ENCODE measurements at places on chromosomes 7 and 10.
A peak's percentile ranks its signal among the peaks of the same experiment; 100 is the strongest.

- no peak for DNase-seq
These were observed 64.3 kb downstream of the EZH2 start for GRCh38 chr7:148819697-148820360.

GRCh38 chr10:74067373-74068352 lies 69.7 kb downstream of the VCL start:
- DNase-seq: no peak

GRCh38 chr10:101775273-101776160 lies at the start of gene FGF8:
Gene FGF8, minus strand, starts transcription at chr10:101776114. Its CDS starts 214 bp downstream, at chr10:101775900.
- DNase-seq: no peak

DNA sequence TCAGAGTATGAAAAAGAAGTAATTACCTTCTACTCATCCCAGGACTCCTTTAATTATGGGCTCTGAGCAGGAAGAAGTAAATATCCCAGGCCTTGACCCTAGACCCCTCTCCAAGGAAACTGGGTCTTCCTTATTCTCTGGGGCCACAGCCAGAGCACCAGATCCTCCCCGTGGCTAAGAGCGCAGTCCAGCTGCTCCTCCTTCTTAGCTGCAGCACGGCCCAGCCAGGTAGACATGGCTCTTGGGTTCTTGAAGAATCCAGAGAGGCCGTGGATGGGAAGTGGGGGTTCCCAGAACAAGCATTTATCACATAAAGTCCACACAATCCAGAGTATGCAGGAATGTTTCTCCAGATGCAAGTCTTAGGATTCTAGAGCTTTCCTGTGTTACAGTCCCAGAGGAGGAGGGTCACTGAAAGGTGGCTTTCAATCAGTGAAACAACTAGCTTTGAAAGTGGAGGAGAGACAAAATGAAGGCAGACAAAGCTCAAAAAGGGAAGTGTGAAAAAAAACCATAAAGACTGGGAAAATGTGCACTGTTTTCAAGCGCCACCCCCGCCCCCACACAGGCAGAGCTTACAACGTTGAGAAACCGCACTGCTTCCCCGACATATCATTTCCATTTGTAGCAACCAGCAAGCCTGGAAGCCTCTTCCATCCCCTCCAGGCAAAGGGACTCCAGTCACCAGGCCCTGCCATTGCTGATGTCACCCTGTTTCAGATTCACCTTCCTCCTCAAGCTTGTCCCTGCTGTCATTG lies 396.5 kb upstream of the MKI67 start:
- DNase-seq: no peak

DNA sequence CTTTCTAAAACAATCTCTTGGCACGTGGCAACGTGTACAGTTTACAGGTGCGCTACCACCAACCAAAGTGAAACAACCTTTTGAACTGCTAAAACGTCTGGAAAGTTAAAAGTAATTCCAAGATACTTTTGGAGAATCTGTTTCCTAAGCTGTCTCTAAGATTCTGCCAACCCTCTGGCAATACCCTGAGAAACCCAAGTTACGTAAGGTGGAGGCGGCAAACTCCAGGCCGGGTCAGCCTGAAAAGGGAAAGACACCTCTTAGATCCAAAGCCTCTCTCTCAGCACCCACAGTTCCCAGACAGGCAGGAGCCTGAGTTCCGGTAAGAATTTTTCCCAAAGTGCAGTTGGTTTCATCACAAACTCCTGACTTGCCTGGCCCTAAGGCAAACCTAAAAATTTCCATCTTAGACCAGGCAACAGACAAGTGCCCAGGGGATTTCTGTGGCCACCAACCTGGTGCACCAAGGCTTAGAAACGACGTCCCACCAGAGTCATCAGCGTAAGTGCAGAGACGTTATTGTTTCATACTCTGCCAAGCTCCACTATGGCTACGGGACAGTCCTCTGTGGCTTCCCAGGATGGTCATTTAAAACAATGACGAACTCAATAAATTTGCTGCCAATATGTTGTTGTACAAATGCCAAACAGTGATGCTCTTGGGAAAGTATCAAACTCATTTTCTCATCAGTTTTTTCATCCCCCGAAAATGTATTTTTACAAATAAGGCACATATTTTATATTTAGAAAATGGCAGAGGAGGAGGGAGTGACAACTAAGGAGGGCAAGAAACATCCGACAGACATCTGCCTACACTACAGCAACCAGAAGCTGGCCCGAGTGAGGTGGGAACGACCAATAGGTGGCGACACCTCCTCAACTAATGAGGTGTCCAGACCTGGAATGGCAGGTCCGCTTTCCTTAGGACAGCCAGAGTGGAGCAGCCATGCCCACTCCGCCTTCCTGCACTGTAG lies 205.8 kb upstream of the FRMD4A start:
- peak; percentile 59 for DNase-seq

DNA sequence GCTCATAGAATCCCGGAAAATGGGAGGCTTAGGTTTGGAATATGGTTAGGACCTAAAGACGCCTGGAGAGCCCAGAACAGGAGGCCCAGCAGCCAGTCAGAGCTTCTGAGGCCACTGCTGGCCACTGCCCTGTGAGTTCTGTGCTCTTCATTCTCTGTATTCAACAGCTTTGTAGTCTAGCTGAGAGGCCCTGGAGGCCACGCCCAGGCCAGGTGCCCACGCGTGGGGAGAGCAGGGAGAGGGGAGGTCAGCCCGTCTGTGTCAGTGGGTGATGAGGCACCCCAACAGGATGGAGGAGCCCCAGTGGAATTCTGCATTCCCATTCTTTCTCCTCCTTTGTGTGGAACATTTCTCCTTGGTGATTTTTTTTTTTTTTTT lies 29.1 kb downstream of the IL15RA start:
- no peak for DNase-seq

DNA sequence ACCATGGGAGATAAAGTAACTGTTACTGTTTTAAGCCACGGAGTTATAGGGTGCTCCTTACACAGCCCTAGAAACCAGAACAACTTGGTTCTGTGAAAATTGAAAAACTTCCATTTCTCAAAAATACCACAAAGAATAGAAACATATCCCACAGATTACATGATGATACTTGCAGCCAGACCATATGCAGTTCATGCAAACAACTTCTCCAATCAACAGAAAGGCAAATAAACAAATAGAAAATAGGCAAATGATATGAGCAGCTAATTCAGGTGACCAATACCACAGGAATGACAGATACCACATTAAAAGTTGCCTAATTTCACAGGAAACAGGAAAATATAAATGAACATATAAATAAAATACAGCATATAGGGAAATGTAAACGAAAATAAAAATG lies 297.5 kb downstream of the HTR7 start:
- DNase-seq: no peak

DNA sequence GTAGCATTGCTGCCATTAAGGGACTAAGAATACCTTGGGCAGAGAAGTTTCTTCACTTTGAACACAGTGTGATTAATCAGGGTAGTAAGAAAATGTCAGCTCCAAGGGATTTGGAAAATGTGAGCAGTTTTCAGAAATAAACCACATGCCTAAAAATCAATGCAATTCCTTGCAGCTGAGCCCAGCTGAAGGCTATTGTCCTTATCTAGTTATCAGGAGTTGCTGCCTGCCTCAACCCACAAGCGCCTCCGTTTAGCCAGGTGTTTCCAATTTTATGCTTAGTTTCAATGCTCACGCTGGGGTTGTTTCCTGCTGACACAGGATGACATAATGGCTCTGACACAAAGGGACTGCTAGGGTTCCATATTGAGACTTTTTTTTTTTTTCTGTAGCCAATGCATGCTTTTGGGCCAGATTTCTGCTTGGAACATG lies 132.3 kb upstream of the ANK3 start:
- DNase-seq: no peak

DNA sequence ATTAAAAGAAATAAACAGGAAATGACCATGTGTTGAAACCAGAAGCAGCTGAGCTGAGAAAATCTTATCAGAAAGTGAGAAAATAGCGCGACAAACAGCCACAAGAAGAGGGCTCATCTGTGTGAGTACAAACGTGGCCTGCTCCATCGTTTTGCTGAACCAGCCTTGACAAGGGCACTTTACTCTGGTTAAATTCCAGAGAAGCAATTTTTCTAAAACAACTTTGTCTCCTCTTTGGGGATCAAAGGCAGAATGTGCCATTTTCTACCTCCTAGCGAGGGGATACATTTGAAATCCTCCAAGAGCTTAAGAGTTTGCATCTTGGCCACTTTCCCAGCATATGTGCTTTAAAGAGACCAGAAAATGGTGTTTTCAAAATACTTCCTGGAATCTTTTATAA lies 51.3 kb upstream of the VIPR2 start:
- DNase-seq: peak; percentile 54

DNA sequence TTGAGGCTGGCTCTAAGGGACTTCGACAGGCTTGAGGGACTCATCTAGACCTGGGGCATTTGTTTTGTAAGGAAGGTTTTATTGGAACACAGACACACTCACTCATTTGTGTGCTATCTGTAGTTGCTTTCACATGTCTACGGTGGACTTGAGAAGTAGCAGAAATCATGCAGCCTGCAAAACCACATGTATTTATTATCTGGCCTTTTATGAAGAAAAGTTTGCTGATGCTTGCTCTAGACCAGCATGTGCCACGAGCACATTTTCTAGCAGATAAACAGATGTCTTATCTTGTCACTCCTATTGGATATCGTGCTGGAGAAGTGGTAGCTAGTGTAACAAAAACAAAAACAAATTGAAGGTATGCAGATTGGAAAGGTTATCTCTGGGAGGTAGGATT lies 9.8 kb downstream of the UPP1 start:
- DNase-seq: no peak

GRCh38 chr10:98257198-98257597 lies 10.8 kb downstream of the LOXL4 start:
- no peak for DNase-seq

DNA sequence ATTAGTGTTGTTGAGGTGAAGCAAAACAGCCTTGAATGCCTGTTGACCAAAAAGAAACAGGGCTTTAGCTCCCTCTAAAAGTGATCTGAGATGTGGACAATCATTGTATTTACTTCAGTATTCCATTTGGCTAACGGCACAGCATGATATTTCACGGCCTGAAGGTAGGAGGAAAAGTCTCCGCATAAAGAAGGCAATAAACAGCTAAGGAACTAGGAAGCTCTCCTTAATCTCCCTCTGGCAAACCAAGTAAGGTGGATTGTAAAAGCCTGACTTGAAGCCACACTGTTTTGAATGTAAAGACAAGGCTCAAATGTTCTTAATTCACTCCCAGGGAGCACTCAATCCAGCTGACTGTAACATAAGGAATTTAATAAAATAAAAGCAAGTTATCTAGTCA lies 160.0 kb upstream of the ZNF804B start:
- DNase-seq: no peak

DNA sequence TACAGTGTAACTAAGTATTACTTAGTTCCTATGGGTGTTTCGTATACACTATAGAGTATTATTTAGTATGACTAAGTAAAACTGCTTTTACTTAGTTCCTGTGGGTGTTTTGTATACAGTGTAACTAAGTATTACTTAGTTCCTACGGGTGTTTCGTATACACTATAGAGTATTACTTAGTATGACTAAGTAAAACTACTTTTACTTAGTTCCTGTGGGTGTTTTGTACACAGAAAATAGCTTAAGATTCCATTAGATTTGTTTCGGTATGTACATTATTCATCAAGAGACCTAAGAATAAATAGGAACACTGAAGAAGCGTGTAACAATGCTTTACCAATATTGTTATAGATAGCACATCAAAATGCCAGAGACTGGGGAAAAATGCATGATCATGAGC lies 25.0 kb downstream of the IGF2BP3 start:
- DNase-seq: no peak

DNA sequence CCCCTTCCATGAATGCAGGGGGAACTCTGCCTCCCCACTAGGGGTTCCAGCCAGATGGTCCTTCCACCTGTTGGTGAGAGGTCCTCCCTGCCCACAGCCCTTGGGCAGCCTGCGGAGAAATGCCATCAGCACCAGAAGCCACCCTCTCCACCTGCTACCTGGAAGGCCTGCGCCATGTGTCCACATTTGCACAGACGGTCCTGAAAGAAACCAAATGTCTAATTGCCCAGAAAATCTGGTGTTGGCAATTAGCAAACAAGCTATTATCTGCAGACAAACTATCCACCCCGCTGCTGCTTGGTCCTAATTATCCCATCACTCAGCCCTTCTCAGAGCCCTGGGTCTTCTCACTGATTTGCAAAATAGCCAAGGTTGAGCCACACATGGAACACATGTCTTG lies 32.3 kb downstream of the HSPA12A start:
- DNase-seq: no peak

DNA sequence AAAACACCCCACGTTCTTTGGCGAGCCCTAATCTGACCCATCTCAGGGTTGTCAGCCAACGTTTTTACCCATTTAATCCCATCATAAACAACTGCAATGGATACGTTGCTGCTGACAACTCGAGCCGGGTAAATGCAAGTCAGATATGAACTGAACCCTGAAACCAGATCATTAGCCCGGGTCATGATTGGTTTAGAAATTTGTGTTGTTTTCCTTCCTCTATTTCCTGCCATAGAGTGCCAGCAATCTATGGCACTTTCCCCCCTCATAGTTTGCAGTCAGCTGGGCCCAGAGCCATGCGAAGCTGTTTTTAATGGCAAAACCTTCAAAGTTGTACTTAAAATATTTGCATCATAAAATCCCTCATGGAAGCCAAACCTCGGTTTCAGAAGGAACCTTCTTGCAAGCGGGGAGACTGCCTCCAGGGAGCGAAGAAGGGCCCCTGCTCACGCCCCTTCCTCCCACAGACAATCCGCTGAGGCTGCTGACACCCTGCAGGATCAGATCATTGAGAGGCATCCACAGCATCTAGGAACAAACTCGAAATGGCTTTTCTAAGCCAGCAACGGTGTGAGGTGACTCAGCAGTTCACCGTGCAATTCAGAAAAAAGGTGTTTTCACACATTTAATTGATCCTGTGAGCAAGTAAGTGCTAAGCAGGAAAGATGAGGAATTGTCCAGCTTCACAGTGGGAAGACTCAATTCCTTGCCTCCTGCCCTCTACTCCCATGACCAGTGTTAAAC lies 710.1 kb downstream of the PARD3 start:
- no peak for DNase-seq

DNA sequence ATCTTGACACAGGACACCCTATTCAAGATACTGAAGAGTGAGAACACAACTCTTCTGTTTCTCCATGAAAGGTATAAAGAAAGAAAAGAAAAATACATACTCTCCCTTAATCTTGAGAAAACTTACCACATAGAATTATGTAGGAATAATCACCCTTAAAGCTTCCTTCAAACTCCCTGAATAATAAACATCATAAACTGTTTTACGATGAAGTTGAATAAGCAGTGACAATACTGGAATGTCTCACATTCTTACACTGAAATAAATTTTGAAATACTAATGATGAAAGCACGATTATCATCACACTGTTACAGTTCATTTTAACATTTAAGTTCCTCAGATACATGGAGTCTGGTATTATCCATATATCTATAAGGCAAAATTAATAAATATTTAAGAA lies 306.2 kb downstream of the IPMK start:
- no peak for DNase-seq

- no peak for DNase-seq
These were observed 41.8 kb downstream of the FAM204A start for GRCh38 chr10:118300320-118300719.

- DNase-seq: no peak
These were observed 64.1 kb downstream of the PCGF5 start for GRCh38 chr10:91284486-91285090.
